Stimulated activated CD4-positive, alpha-beta T cell treated with anti-CD3 and anti-CD28 coated beads, Interleukin-1b, Interleukin-23, amount 100 ng/mL, for 1 hour (primary cell): ENCODE measurements at places on chromosomes 6 and 20.

GRCh38 chr6:34102099-34102656, 43.7 kb downstream of the GRM4 start:
- no peak for DNase-seq

DNA sequence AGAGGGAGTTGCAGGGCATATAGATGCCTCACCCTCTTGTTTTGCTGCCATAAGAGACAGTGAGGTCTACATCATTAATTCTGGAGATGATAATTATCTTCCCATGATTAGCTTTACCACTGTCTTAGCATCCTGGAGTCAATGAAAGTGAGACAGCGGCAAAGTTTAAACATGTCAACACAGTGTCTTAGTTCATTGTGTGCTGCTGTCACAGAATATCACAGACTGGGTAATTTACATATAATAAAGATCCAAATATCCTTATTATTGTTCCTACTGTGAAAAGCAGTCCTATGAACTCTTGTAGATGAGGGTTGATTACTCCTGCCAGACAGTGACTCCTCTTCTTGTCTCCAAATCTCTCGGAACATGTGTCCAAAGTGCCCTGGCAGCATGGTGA, 658.6 kb upstream of the ADGRB3 start:
- DNase-seq, result no peak

- DNase-seq, result no peak
Measured at GRCh38 chr6:167455371-167455770, 130.5 kb downstream of the TTLL2 start.

DNA sequence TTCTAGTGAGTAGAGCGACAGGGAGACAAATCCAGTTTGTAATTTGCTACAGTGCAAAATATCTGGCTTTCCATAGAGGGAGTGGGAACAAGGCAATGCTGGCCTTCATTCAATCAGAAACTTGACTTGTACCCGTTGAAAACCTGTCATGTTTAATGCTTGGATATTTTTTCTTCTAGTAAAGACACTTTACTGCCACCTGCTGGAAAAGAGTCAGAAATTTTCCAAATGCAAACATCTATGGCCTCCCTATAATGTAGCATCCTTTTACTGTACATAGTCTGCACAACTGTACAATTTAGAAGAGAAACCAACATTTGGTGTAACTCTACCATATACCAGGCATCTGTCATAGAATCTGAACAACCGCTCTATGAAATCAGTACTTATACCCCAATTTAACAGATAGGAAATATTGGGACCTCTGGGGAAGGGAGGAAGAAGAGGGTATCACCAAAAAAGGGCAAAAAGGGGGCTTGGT, 16.7 kb upstream of the TBC1D20 start:
- DNase-seq, result no peak

DNA sequence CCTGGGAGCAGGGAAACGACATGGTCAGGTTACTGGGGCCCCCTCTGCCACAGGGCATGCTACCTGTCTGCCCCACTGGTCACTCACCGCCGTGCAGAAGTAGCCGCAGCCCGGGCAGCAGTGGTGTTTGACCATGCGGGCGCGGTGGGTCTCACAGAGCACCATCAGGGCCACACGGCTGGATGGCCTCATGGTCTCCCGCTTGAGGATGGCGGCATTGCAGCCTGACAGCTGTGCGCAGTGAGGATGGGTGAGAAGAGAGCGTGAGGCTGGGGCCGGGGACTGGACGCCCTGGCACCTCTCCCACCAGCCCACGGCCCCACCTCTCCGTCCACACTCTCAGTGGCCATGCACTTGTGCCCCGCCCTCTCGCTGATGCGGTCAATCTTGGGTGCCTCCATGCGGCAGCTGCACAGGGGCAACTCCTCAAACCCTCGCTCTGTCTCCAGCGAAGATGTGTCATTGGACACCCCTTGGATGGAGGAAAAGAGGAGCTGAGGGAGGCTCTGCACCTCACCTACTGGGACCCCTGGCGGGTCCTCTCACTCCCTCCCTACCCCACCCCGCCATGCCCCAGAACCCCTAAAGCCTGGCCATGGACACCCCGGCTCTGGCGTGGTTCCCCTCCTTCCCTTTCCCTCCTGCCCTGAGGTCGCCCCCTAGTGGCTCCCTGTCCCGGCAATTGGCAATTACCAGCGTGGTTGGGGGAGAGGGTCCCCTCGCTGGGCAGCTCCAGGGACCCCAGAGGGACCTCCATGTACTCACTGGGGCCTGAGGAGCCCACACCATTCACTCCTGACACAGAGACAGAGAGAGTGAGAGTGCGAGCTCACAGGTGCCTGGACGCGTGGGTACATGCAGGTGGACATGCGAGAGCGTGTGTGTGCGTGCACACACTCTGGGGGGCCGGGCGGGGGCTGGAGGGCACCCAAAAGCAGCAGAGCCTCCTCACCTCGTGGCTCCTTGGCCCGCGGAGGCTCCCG, 8.9 kb downstream of the EHMT2 start:
- DNase-seq, result no peak
